ENCODE measurements at places on chromosomes 12 and 14. TPM values are rescaled to one million over a fixed set of nuclear protein-coding genes. Genes with fewer than 3 reads are reported as not detected.

The CCDC196 gene
- total RNA-seq, result not detected

The NRL gene
- 4.5 TPM for total RNA-seq

The KERA gene
- not detected for total RNA-seq

The GLIPR1L1 gene
- not detected for total RNA-seq

The BATF gene
- total RNA-seq, result not detected

The PGF gene
- 19.8 TPM for total RNA-seq

The BCL2L14 gene
- not detected for total RNA-seq

The CELA1 gene
- not detected for total RNA-seq

The TSPAN11 gene
- 0.16 TPM for total RNA-seq

The DBX2 gene
- not detected for total RNA-seq

The TCL1B gene
- total RNA-seq, result not detected

The LRP1 gene
- 40.0 TPM for total RNA-seq

The JAG2 gene
- total RNA-seq, result 42.7 TPM

The MSI1 gene
- total RNA-seq, result not detected

The E2F7 gene
- 3.9 TPM for total RNA-seq

The AQP2 gene
- total RNA-seq, result not detected

The EID3 gene
- total RNA-seq, result 1.7 TPM

The PAN2 gene
- total RNA-seq, result 44.4 TPM

The APOLD1 gene
- total RNA-seq, result 5.1 TPM

The METTL25 gene
- 7.0 TPM for total RNA-seq

The INHBE gene
- 12.2 TPM for total RNA-seq

The CCDC198 gene
- not detected for total RNA-seq

The PRPH gene
- not detected for total RNA-seq

The NEUROD4 gene
- not detected for total RNA-seq

The TPH2 gene
- total RNA-seq, result not detected

The TEX52 gene
- total RNA-seq, result not detected

The RNF212B gene
- total RNA-seq, result not detected

The C12orf56 gene
- total RNA-seq, result not detected

The NOVA1 gene
- total RNA-seq, result 1.5 TPM

The BCL11B gene
- 0.03 TPM for total RNA-seq

The ALX1 gene
- total RNA-seq, result not detected

The CYP27B1 gene
- total RNA-seq, result not detected

The TAS2R42 gene
- total RNA-seq, result not detected

The GAPDH gene
- total RNA-seq, result 7,261 TPM

The SPTLC2 gene
- 11.6 TPM for total RNA-seq

The MIP gene
- total RNA-seq, result 0.24 TPM

The DPPA3 gene
- not detected for total RNA-seq

The FKBP4 gene
- total RNA-seq, result 60.6 TPM

The POLR3B gene
- total RNA-seq, result 11.4 TPM

The HNF1A gene
- not detected for total RNA-seq

The SRGAP1 gene
- total RNA-seq, result 2.3 TPM

The VCPKMT gene
- 10.3 TPM for total RNA-seq

The EFS gene
- total RNA-seq, result not detected

The TAS2R13 gene
- 1.2 TPM for total RNA-seq

The NPFF gene
- not detected for total RNA-seq

The PMCH gene
- not detected for total RNA-seq

All from myocyte (in vitro differentiated cells).